ENCODE measurements at places on chromosomes 1 and 21.

DNA sequence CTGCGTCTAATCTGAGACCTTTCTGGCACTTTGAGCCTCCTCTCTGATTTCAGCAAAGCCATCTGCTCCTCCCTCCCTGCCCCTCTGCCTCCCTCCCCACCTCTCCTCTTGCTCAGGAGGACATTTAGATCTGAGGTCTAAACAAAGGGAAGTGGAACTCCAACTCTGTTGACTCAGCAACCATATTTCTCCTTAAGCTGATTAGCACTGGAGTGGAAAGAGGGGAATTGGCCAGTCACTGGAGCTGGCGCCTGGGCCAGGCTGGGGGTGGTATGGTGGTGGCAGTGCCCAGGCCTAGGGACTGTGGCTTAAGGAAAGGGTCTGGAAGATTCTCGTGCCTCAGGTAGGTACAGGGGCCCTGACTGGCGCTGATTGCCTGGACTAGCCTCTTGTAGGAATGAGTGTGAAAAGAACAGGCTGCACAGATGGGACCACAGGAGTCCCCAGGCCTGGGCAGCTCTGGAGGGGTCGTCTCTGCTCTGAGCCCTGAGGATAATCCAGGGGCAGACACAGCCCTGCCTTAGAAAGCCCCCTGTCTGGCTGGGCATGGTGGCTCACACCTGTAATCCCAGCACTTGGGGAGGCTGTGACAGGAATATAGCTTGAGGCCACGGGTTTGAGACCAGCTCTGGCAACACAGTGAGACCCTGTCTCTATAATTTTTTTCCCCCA lies 11.9 kb downstream of the SH2D2A start:
- DNase-seq: no peak

DNA sequence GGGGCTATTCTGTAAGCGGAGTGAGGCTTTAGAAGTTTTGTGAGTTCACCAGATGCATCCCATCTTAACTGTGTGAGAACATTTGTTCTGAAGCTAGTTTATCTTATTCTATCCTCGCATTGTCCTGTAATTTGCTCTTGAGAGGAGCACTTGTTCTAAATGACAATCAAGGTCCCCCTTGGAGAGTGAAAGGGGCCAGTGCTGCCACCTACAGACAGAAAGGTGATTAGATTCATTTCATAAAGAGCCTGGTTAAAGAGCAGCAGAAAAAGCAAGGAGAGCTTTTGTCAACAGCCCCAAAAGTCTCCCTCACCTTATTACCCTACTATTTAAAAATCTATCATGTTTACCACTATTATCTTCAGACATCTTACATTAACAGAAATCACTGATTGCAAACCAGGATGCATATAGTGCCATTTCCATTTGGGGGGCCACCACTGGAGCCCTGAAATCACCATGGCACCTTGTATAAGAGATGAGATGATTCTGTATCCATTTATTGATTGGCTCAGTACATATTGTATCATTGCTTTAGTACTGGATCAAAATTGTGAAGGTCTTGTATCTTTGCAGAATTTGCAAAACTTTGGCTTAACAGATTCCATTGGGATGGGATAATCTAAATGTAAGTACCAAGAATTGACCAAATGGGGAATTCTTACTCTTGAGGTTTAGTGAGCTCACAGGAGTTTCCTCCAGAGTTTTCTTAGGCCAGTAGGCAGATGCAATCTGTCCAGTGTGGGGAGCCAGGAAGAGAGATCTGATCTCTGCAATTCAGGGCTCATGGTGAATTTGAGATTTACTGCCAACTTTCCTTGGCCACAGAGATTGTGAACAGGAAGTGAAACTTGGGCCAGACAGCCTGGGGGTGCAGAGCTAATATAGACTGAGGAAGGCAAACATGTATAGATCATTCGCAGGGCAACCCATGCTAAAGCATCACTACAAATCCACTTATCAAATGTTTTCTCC lies 64.3 kb upstream of the TRABD2B start:
- no peak for DNase-seq

GRCh38 chr1:211258310-211258755 lies 833 bp upstream of the RCOR3 start:
- DNase-seq: peak; percentile 41

DNA sequence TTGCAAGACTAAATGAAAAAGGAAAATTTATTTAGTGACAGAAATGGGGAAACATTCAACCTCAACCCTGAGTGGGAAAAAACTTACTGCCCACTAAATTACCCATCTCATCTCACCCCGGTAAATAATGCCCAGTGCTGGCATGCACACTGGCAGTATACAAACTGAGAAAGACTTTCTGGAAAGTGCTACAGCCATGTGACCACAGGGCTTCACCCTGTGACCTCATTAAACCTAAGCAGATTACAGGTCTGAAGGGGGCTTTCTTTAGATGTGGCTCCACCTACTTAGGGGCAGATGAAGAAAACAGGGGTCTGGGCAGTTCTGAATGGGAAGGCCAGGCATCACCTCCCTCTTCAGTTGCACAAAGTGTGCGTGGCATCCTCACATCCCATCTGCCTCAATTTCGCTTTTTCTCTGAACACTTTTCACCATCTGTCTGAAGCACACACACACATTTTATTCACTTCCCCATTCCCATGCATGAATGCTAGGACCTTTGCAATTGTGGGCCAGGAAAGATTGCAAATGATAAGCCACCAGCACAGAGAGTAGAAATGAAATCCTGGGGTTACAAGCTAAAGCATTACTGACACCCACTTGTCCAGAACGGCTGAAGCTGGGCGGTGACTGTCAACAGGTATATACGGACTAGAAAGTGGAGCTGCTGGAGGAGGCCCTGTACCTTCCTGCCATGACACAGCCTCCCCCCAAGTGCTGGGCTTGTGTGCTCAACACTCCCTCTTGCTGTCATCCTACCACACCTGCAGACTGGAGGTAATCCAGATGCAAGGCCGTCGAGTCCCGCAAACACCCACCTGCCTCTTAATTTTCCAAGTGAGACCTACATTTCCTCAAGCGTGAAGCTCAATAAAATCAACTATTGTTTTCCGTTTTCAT lies 2.7 kb downstream of the NADK start:
- no peak for DNase-seq

DNA sequence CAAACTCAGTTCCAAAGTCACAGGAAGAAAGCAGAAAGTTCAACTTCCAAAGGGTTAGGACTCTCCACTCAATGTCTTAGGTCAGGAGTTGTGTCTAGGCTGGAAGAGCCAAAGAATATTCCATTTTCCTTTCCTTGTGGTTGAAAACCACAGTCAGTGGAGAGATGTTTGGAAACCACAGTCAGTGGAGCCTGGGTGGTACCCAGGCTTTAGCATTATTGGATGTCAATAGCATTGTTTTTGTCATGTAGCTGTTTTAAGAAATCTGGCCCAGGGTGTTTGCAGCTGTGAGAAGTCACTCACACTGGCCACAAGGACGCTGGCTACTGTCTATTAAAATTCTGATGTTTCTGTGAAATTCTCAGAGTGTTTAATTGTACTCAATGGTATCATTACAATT lies 11.7 kb downstream of the ATF3 start:
- DNase-seq: no peak

DNA sequence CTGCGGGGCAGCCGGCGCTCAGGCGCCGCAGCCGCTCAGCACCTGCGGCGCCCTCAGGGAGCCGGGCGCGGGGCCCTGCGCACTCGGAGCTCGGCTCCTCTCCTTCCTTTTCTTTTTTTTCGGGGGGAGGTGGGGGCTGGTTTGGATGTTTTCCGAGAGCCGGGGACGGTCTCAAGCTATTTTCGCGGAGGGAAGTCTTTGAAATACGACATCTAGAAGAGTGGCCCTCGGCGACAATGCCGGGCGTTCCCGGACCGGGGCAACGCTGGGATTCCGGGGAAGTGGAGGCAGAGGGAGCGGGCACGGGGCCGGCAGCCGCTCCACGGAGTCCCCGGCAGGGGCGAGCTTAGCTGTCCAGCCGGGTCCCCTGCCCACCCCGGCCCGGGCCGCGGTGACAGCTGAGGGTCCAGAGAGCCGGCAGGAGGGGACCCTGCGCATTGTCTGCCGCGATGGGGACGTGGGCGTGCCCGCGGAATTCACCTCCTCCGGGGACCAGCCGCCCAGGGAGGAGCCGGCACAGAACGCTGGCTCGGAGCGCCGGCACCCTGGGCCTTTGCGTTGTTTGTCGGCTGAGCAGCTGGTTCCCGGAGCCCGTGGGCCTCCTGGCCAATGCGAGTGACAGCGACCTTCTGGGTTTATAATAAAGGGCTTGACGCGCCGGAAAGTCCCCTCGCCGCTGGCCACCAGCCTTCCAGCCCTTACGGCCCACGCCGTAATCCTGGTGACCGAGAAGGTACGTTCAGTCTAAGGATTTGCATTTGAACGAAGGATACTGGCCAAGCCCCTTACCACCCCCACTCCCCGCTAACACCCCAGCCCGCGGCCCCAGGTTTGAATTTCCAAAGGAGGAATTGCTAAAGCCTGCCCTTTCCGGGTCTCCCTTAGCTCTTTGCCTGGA lies 582 bp downstream of the SLC37A1 start:
- peak; percentile 33 for DNase-seq

GRCh38 chr1:27770293-27770830 lies 2.7 kb upstream of the STX12 start:
- DNase-seq: no peak

DNA sequence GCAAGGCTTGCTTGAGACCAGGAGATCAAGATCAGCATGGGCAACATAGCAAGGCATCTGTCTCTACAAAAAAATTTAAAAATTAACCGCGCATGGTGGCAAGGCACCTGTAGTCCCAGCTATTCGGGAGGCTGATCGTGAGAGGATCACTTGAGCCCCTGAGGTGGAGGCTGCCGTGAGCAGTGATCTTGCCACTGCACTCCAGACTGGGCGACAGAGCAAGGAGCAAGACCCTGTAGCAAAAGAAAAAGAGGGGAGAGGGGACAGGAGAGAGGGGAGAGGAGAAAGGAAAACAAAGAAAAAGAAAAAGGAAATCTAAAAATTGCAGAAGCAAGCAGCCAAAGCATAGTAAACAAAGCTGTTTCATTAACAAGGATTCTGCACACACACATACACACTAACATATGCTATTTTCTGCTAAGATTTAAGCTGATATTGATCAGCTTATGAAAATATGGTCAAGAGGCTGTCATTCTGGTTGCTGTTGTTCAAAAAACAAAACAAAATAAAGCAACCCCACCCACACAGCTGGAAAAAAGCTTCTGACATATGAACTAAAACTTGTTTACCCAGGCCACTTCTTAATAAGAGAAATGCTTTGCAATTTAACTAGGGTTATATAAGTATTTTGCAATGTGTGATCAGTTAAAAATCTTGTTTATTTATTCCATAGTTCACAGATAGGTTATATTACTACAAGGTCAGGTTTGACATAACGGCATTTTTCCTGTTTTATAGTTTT lies 1.8 kb downstream of the ARNT start:
- DNase-seq: no peak

GRCh38 chr1:41855713-41856112 lies 63.0 kb downstream of the HIVEP3 start:
- DNase-seq: no peak

- DNase-seq: no peak
Measured at GRCh38 chr1:232613752-232614381, 16.1 kb downstream of the SIPA1L2 start.

DNA sequence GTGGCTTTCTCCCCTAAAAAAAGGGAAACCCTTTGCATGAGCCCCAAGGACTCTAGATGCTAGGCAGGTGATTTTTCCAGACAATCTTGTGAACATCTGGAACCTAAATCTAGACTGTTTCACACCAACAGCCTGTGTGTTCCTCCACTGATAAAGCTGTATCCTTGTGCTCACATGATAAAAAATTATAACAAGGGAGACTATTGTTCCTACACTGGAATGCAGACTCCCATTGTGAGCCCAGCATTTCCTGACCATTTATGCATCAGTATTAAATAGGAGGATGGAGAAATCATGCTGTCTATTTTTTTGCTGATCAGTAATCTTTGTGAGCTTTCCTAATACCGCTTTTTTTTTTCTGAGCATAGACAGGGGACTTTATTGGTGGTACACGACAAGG lies 52.5 kb downstream of the ZNF697 start:
- DNase-seq: no peak

DNA sequence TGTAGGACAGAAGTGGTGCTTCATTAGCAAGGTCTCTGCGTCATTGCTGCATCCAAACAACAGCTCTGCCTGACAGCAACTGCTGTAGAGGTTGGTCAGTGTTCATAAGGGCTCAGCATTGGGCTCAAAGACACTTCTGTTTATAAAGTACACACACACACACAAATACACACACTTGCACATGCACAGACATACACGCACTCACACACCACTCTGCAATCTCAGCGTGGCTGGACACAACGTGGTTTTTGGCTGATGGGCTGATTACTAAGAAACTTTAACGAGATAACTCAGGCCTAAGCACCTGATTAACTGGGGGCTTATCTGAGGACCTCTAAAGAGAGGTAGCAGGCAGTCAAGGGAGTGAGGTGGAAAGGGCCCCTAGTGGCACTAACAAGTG lies 20.4 kb downstream of the CAMK1G start:
- no peak for DNase-seq

GRCh38 chr21:40732253-40733023 lies 114.5 kb downstream of the DSCAM start:
- DNase-seq: no peak

DNA sequence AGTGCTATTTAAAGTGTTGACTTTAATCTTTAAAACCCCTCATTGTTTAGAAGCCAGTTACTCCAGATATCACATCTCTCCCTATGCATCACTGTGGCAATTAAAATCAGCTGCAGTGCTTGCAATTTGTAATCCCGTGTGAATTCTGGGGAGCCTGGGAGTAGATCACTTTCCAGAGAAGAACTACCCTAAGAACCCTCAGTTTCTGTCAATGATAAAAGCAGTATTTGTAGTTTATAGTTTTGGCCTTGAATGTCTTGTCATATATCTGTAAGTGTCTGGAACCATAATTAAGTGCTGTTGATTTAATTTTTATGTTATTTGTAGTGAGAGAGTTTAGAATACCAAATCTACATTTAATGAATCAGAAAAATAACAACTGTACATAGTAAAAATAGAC lies 5.5 kb upstream of the SPAG17 start:
- no peak for DNase-seq

- DNase-seq: no peak
Measured at GRCh38 chr1:56453417-56454078, 125.8 kb downstream of the PLPP3 start.

- no peak for DNase-seq
Measured at GRCh38 chr1:206908038-206908437, 10.8 kb downstream of the IL24 start.

DNA sequence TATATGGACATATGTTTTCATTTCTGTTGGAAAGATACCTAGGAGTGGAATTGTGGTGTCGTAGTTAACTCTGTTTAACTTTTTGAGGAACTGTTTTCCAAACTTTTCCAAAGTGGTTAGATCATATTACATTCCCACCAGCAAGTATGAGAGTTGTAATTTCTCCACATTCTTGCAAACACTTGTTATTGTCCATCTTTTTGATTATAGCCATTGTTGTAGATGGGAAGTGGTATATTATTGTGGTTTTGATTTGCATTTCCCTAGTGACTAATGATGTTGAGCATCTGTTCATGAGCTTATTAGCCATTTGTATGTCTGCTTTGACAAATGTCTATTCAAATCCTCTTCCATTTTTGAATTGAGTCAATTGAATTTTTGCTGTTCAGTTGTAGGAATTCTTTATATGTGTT lies 19.8 kb downstream of the CAMTA1 start:
- no peak for DNase-seq
